ENCODE measurements at places on chromosomes 6 and 20. TPM values are rescaled to one million over a fixed set of nuclear protein-coding genes. Genes with fewer than 3 reads are reported as not detected.

ELOVL4 gene
- 0.44 TPM for total RNA-seq

DZANK1 gene
- 0.41 TPM for total RNA-seq

TOX2 gene
- total RNA-seq = 0.63 TPM

HCK gene
- 9.2 TPM for total RNA-seq

CASS4 gene
- 2.4 TPM for total RNA-seq

RNF144B gene
- total RNA-seq = 14.2 TPM

ZHX3 gene
- total RNA-seq = 23.8 TPM

FAM110A gene
- total RNA-seq = 5.7 TPM

CST5 gene
- not detected for total RNA-seq

PRKN gene
- total RNA-seq = 15.7 TPM

CYP39A1 gene
- total RNA-seq = 6.3 TPM

HSPA12B gene
- 13.4 TPM for total RNA-seq

TUBE1 gene
- 32.3 TPM for total RNA-seq

- no peaks in the 10 kb centered on the region for H3K36me3 ChIP-seq
- no peaks in the 10 kb centered on the region for H3K27me3 ChIP-seq
- H3K4me1 ChIP-seq = no peaks in the 10 kb centered on the region
- no peak overlapping the region for H3K27ac ChIP-seq
These were observed 3.9 kb upstream of the LTV1 start for GRCh38 chr6:143839196-143839595.

DNA sequence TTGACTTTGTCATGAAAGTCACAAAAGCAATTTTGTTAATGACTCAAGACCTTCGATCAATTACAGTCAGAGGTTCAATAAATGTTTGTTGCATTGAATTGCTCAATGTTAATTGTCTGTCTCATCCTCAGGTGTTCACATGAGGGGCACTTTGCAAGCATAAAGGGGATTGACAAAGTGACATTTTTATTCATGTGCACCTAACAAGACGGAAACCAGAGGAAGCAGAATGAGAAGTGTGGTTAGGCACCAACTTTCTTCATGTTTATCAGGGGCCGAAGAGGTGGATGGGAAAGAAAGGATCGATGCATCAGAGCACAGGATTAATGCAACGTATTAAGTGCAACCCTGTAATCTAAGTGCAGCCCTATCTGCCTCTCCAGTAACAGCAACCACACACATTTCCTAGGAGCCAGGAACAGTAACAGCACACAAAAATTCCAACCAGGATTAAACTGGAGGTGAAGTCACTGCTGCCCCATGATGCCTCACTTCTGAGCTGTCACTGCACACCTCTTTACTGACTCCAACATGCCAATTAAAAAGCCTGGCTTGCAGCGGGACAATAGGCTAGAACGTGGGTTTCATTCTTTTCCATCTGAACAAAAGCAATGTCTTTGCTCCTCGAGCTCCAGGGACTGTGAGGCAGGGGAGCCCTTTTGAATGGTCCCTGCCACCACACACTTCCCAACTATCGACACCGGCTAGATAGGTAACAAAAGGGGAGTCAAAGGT lies 262.7 kb downstream of the CD83 start:
- H3K27me3 ChIP-seq = no peaks in the 10 kb centered on the region
- H3K4me3 ChIP-seq = no peak overlapping the region
- H3K36me3 ChIP-seq = no peaks in the 10 kb centered on the region
- no peak overlapping the region for H3K27ac ChIP-seq
- no peaks in the 10 kb centered on the region for H3K4me1 ChIP-seq

DNA sequence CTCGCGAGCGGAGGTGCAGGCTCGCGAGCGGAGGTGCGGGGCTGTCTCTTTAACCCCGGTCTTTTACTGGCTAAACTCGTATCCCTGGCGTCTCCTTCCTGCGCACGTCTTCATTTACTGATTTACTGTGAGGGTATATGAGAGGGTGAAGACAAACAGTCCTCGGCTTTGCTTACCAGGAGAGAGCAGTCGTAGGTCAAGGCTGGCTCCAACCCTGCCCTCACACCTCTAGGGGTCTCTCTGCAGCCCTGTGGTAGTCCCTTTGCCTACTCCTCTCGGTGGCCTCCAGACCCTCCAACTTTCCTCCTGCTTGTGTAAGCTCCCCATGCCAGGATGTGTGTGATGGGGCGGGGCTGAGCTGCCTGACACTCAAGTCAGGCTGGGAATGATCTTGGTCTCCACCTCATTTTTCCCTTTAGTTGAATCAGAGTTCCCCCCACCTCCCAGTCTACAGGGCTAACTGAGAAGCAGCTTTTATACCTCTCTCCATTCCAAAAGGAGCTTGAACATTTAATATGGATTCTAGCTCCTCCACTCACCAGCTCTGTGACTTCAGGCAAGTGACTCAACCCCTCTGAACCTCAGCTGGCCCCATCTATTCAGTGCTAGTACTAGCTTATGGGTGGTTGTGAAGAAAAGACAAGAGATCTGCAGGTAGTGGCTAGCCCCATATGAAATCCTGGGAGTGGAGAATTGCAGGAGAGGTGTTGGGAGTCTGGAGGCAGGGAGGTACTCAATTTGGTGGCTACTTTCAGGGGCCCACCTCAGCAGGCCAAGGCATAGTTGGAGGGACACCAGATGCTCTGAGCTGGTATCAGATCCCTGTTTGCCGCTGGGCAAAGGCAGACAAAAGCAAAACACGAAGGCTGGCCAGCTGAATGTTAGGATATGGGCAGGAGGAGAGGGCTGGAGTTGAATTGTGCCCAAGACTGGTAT lies 902 bp downstream of the SLC29A1 start:
- H3K36me3 ChIP-seq = peaks cover under 1% of the 10 kb centered on the region
- peak overlapping the region; percentile 98 for H3K27ac ChIP-seq
- H3K27me3 ChIP-seq = no peaks in the 10 kb centered on the region
- no peaks in the 10 kb centered on the region for H3K4me1 ChIP-seq
- H3K4me3 ChIP-seq = peak overlapping the region; percentile 67

- no peak overlapping the region for H3K4me3 ChIP-seq
- no peaks in the 10 kb centered on the region for H3K27me3 ChIP-seq
- no peaks in the 10 kb centered on the region for H3K4me1 ChIP-seq
- no peaks in the 10 kb centered on the region for H3K36me3 ChIP-seq
- no peak overlapping the region for H3K27ac ChIP-seq
These were observed 76.7 kb downstream of the BCKDHB start for GRCh38 chr6:80183019-80183795.

DNA sequence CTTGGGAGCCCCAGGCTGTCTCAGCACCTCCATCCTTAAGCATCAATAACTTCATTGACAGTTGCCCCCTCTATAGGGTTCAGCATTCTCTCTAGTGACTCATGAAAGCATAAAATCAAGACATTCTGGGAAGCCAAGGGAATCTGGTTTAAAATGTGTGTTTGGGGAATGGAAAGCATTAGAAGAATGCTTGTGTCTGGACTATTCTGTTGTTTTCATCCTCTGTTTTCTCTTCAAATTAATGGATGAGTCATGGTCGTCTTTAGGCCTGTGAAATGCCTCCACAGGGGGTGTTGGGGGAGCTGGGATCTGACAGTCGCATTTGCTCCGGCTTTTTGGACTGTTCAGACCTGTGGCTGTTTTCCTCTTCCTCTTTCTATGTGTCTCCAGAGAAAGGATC lies 279.7 kb downstream of the CDC5L start:
- DNase-seq = no peak
- no peak overlapping the region for H3K4me3 ChIP-seq
- H3K27ac ChIP-seq = no peak overlapping the region

DNA sequence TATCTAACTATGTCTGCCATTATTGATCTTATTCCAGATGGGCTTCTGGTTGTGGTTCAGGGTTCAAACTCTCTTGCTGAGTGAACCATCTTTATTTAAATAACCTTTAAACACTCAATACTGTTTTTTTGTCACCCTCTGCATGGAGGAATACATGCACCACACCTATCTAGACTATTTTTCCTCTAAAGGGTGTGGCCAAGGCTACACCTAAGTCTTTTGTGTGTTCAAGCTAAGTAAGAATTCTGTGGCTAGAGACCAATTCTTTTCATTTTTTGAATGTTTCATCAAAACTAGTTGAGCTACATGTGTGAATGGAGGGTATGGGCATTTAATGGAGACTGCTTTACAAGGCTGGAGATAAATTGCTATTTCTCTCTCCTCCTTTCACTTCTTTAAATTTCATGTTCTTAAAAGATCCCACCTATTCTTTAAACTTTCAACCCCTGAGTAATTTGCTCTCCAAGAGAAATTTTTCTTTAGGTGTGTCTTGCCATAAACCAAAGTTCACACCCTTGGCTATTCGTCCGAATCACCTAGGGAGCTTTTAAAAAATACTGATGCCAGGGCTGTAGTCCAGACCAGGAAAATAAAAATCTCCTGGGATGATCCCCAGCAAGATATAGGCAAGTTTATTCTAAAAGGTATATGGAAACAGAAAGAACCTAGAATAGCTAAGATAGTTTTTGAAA lies 24.8 kb upstream of the MBOAT1 start:
- no peak overlapping the region for H3K27ac ChIP-seq
- H3K36me3 ChIP-seq = no peaks in the 10 kb centered on the region
- no peaks in the 10 kb centered on the region for H3K4me1 ChIP-seq
- DNase-seq = no peak
- H3K4me3 ChIP-seq = no peak overlapping the region

- H3K36me3 ChIP-seq = no peaks in the 10 kb centered on the region
- H3K27ac ChIP-seq = no peak overlapping the region
- H3K27me3 ChIP-seq = no peaks in the 10 kb centered on the region
- H3K4me3 ChIP-seq = no peak overlapping the region
- no peaks in the 10 kb centered on the region for H3K4me1 ChIP-seq
These were observed 19.0 kb upstream of the AFDN start for GRCh38 chr6:167807756-167808155.

- H3K27ac ChIP-seq = peak overlapping the region; percentile 16
- peaks cover 50% of the 10 kb centered on the region for H3K4me1 ChIP-seq
- DNase-seq = no peak
- H3K36me3 ChIP-seq = peaks cover 51% of the 10 kb centered on the region
- H3K4me3 ChIP-seq = no peak overlapping the region
- H3K27me3 ChIP-seq = no peaks in the 10 kb centered on the region
These were observed 24.4 kb downstream of the TNXB start for GRCh38 chr6:32084780-32085179.

DNA sequence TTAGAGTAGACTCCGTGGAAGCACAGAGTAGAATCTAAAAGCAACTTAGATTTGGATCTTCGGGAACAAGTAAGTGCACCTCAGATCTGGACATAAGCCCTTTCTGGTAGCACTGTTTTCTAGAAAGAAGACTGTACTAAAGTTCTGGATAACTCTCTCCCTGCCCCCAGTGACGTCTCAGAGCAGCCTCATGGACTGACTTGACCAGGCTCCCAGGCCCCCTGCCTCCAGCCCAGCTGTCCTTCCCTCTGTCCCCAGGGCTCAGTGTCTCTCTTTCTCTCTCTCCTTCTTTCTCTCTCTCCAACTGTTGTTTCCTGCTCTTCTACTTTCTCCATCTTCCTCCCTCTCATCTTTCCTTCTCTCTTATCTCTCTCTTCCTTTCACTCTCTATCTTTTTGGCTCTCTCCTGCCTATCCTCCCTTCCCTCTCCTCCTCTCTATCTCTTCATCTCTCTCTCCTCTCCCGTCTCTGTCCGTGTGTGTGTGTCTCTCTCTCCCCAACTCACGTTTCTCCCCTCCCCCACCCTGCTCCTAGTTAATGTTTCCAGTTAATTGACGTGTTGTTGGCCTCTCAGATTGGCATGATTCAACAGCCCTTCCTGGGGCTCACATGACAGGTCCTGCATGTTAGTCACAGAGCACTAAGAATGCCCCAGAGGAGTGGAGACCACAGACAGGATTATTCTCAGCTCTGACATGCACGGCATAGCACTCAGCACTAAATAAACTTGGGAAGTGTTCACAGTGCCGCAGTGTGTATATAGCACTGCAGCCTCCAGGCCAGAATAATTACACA lies 180.4 kb upstream of the FOXQ1 start:
- H3K27ac ChIP-seq = no peak overlapping the region
- H3K27me3 ChIP-seq = no peaks in the 10 kb centered on the region
- H3K4me1 ChIP-seq = no peaks in the 10 kb centered on the region
- no peak for DNase-seq
- H3K36me3 ChIP-seq = no peaks in the 10 kb centered on the region

- H3K4me1 ChIP-seq = no peaks in the 10 kb centered on the region
- H3K4me3 ChIP-seq = peak overlapping the region; percentile 96
- H3K27ac ChIP-seq = peak overlapping the region; percentile 100
- H3K36me3 ChIP-seq = no peaks in the 10 kb centered on the region
These were observed 2.1 kb downstream of the CDS2 start for GRCh38 chr20:5128886-5129285.

- H3K27me3 ChIP-seq = no peaks in the 10 kb centered on the region
- H3K36me3 ChIP-seq = peaks cover 5% of the 10 kb centered on the region
- no peak overlapping the region for H3K4me3 ChIP-seq
- DNase-seq = no peak
- no peaks in the 10 kb centered on the region for H3K4me1 ChIP-seq
- peak overlapping the region; percentile 29 for H3K27ac ChIP-seq
These were observed 56.6 kb upstream of the SAMHD1 start for GRCh38 chr20:37007898-37008649.

GRCh38 chr6:31880616-31881015 lies 1.8 kb upstream of the SLC44A4 start:
- no peak overlapping the region for H3K27ac ChIP-seq
- no peaks in the 10 kb centered on the region for H3K27me3 ChIP-seq
- no peaks in the 10 kb centered on the region for H3K4me1 ChIP-seq
- DNase-seq = no peak
- no peak overlapping the region for H3K4me3 ChIP-seq
- H3K36me3 ChIP-seq = peaks cover 52% of the 10 kb centered on the region

- no peaks in the 10 kb centered on the region for H3K27me3 ChIP-seq
- no peaks in the 10 kb centered on the region for H3K36me3 ChIP-seq
- peak overlapping the region; percentile 6 for H3K27ac ChIP-seq
- no peak for DNase-seq
These were observed 161.8 kb downstream of the NFATC2 start for GRCh38 chr20:51380401-51381385.

GRCh38 chr20:56187534-56188165 lies 60.9 kb upstream of the MC3R start:
- no peaks in the 10 kb centered on the region for H3K36me3 ChIP-seq
- no peak for DNase-seq
- H3K4me3 ChIP-seq = no peak overlapping the region
- no peaks in the 10 kb centered on the region for H3K27me3 ChIP-seq
- H3K4me1 ChIP-seq = no peaks in the 10 kb centered on the region

GRCh38 chr20:57656821-57657534 lies 36.8 kb upstream of the ZBP1 start:
- peaks cover 44% of the 10 kb centered on the region for H3K36me3 ChIP-seq
- no peak overlapping the region for H3K4me3 ChIP-seq
- DNase-seq = peak; percentile 53
- no peak overlapping the region for H3K27ac ChIP-seq

GRCh38 chr20:46931699-46932098 lies 37.1 kb downstream of the EYA2 start:
- no peak for DNase-seq
- no peaks in the 10 kb centered on the region for H3K27me3 ChIP-seq
- no peak overlapping the region for H3K4me3 ChIP-seq
- H3K4me1 ChIP-seq = peaks cover 24% of the 10 kb centered on the region
- no peak overlapping the region for H3K27ac ChIP-seq
- H3K36me3 ChIP-seq = no peaks in the 10 kb centered on the region

GRCh38 chr20:58797371-58798338 lies 53.0 kb downstream of the GNAS-AS1 start:
- H3K4me1 ChIP-seq = no peaks in the 10 kb centered on the region
- no peak overlapping the region for H3K4me3 ChIP-seq
- no peaks in the 10 kb centered on the region for H3K27me3 ChIP-seq
- H3K36me3 ChIP-seq = no peaks in the 10 kb centered on the region
- DNase-seq = no peak

GRCh38 chr6:139522511-139523220 lies 148.2 kb upstream of the CITED2 start:
- peak overlapping the region; percentile 15 for H3K27ac ChIP-seq
- no peaks in the 10 kb centered on the region for H3K36me3 ChIP-seq
- no peaks in the 10 kb centered on the region for H3K27me3 ChIP-seq
- H3K4me1 ChIP-seq = no peaks in the 10 kb centered on the region
- H3K4me3 ChIP-seq = no peak overlapping the region
